ENCODE measurements at places on chromosomes 12 and 14.

- DNase-seq, result no peak
Observed at GRCh38 chr14:28783664-28784063, 17.1 kb downstream of the FOXG1 start.

DNA sequence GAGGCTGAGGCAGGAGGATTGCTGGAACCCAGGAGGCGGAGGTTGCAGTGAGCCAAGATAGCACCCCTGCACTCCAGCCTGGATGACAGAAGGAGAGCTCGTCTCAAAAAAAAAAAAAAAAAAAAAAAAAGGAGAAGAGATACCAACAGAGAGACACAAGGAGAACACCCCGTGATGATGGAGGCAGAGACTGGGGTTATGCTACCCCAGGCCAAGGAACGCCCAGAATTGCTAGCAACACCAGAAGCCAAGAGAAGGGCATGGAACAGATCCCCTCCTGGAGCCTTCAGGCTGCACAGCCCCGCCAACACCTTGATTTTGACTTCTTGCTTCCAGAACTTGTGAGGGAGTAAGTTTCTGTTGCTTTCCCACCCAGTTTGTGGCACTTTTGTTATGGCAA lies 148.0 kb upstream of the FOXN3 start:
- DNase-seq, result no peak

- no peak for DNase-seq
Observed at GRCh38 chr12:25404955-25405354, 148.1 kb downstream of the LMNTD1 start.

GRCh38 chr12:13980538-13981295 lies 685 bp downstream of the GRIN2B start:
- no peak for DNase-seq

- no peak for DNase-seq
Observed at GRCh38 chr12:1977588-1977987, 26.7 kb downstream of the DCP1B start.

GRCh38 chr12:2180737-2181082 lies 127.9 kb downstream of the CACNA1C start:
- no peak for DNase-seq

DNA sequence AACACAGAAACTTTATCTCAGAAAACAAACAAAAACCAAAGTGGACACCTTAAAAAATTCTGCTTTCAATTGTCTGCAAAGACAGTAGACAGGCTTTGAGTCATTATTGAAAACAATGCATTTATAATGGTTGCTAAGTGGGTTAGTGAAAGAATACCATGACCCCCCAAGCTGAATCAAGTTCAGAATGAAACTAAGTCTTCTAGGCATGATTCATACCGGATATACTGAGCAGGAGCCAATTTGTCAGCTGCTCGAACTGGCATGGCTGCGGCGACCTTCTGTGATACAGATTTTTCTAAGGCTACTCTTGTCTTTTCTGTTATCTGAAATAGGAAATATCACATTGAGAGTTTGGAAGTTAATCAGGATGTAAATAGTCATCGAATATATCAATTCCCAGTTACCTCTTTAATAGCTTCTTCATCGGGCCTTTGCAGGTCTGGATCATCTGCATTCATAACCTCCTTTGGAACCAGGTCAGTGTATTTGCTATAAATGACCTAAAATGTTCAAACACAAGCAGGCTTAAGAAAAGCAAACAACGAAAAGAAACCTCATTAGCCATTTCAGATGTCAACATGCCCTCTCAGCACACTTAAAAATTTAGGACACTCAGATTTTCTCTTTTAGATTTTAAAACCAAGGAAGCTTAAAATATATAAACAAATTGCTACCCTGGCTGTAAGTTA lies 22.3 kb downstream of the SNW1 start:
- DNase-seq, result no peak

- no peak for DNase-seq
Observed at GRCh38 chr12:904010-904414, 45.5 kb downstream of the RAD52 start.

GRCh38 chr12:131900397-131900796 lies 6.0 kb downstream of the ULK1 start:
- no peak for DNase-seq

DNA sequence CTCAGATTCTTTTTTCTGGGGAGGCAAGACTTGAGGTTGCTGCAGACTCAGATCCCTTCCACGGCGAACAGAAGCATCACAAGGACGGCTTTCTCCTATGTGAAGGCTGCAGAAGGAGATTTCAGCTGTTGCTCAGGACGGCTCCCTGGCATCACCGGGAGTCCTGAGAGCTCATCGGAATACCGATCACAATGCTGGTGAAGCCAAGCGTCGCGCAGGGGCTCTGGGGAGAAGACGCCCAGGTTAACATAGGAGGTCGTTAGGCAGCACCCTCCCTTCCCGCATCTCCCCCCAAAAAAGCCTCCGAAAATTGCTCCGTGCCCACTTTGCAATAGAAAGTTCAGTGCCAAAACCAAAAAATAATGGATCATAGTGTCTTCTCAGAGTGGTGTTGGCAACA lies 127.2 kb upstream of the TMEM132D start:
- no peak for DNase-seq

DNA sequence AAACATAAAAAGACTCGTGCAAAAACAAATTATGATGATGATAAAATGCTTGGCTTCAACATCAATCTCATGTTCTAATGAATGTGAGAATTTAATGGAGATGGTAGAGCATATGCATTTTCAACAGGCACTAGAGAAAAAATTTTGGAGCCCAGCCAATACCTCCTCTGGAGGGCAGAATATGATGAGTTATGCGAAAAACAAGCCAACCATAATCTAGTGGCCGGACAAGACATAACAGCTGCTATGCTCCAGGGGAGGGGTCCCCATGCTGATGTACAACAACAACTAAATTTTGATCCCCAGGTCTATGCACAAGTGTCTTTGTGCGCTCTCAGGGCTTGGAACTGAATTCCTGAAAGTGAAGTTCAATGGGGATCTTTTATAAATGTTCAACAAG lies 1197.5 kb downstream of the LRFN5 start:
- DNase-seq, result no peak

GRCh38 chr12:119338593-119339363 lies 4.2 kb downstream of the CCDC60 start:
- DNase-seq, result no peak

DNA sequence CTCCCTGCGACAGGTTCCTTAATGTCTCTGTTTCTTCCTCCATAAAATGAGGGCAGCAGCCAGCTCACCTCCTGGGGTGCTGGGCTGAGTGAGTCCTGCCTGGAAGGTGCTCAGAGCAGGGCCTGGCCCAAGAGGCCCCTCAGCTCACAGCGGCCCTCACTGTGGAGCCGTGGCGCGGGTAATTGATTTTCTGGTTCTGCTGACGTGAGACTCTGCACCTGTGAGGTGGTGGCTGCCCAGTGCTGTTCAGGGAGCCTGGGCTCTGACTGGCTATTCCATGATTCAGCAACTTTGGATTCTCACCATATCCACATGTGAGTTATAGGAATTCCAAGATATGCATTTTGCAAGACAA lies 266.6 kb downstream of the ADGRD1 start:
- no peak for DNase-seq

DNA sequence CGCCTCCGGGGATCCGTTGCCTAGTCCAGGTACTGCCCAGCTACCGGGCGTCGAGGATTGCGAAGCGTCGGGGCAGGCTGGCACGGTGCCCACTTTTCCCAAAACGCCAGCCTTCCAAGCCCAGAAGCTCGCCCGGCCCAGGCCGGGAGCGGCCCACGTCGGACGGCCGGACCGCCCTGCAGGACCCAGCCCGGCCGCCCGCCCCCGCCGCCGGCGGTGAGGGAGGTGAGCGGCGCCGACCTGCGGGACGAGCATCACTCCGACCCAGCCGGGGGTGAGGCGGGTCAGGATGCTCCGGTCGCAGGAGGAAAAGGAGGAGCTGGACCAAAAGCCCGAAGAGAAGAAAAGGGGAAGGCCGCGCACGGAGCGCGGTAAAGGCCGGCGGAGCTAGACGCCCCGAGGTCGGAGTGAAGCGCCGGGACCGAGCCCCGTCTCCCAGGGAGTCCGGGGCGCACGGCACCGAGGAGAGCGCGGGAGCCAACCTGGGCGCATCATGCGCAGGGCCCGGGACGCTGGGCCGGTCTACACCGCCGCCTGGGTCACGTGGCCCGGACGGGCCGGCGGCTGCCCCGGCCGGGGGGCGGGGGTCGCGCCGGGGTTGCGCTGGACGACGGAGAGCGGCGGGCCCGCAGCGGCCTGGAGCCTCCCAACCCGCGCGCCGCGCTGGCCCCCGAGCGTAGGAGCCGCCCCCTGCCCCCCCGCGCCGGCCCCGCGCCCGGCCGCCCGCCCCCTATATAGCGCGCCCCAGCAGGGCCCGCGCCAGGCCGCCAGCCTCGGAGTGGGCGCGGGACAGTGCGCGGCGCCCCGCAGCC lies at the start of gene AQP5:
Gene AQP5, plus strand, starts transcription at position 762 of the 812 bp plus-strand sequence. CDS start 146 bp downstream, outside the sequence.
- DNase-seq, result no peak

GRCh38 chr12:44873898-44874297 lies 2.2 kb downstream of the NELL2 start:
- DNase-seq, result no peak

DNA sequence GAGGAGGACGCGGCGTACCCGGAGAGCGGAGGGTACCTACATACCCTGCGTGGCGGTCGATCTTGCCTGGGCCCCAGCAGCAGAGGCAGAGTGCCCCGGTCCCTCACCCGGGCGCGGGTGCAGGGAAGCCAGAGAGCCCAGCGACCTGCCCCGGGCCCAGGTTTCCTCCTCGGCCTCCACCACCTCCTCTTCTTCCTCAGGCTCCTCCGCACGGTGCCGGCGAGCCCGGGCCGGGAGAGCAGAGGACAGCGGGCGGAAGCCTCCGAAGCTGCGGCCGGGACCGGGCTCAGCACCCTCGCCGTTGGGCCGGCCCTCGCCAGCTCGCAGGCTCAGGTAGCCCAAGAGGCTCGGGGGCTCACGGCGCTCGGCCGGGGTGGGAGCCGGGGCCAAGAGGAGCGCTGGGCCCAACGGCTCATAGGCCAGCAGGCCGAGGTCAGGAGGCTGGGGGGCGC lies 6.6 kb downstream of the ZNF219 start:
- DNase-seq, result no peak

- peak; percentile 13 for DNase-seq
Observed at GRCh38 chr14:89351516-89352404, 65.3 kb downstream of the FOXN3 start.

GRCh38 chr12:111160350-111161241 lies 208.3 kb downstream of the PHETA1 start:
- no peak for DNase-seq

DNA sequence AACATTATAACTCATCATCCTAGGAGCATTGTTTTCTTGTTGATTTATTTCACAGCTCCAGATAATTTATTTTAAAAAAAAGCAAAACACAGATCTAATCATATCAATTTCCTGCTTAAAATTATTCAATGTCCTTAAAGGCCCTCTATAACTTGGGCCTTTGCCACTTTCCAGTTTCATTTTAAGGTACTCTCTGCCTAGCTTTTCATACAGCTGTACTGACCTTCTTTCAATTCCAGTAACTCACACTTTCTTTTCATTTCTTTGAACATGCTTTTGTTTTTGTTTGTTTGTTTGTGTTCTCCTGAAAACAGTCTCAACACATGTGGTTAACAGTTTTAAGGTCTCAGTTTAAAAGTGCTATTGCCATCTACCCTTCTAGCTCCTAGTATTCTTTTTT lies 281.9 kb downstream of the ACSS3 start:
- no peak for DNase-seq

DNA sequence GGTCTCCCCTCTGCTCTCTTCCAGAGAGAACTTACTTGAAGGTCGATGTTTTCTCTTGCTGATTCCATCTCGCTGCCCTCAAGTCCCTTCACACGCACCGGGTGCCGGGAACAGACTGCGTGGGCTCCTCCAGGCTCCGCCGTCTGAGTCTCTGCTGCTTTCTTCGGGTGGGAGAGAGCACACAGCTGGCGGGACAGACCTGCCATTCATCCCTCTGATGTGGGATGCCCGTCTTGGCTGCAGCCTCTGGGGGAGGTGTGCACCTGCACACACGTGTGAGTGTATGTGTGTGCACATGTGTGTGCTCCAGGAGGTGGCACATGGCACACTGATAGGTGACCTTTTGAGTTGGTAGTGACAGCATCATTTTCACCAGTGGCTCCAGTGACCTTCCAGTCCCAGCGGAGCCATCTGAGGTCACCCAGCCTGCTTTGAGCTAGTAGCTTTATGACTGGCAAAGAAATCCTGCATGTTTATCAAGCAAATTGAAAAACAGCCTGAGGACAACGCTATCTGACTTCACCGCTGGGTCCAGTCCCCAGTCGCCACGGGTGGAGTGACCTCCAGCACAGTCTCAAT lies at the start of gene NINJ2:
Gene NINJ2, minus strand, starts transcription at position 153 of the 579 bp plus-strand sequence. Its CDS starts 85 bp downstream, at position 68.
- no peak for DNase-seq

- DNase-seq, result no peak
Observed at GRCh38 chr14:72745991-72746980, 147.6 kb downstream of the DPF3 start.

- no peak for DNase-seq
Observed at GRCh38 chr12:21561158-21561557, 35.1 kb downstream of the SPX start.

DNA sequence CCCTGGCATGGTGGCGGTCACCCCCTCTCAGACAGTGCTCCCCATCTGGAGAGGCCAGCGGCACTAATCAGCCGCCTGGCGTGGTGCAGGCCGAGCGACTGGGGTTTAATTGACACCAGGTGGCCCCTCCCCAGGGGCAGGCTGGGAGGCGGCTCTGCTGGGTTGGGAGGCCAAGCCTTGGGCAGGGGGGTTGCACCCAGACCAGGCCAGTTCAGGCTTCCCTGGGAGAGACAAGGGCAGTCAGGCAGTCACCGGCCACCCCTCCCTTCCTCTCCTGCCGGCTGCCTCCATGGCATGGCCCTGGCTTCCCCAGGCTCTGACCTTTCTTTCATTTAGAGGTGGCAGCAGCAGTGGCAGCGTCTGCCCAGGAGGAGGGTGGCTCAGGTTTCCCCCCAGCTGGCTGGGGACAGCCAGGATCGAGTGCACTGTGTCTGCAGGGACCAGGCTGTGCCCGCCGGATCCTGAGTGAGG lies 78.1 kb upstream of the NOS1 start:
- no peak for DNase-seq

GRCh38 chr12:101923045-101923718 lies 45.8 kb downstream of the DRAM1 start:
- no peak for DNase-seq

GRCh38 chr14:81565441-81566290 lies 32.0 kb upstream of the SEL1L start:
- no peak for DNase-seq

GRCh38 chr12:72162875-72163274 lies 109.3 kb upstream of the TRHDE start:
- DNase-seq, result no peak

Data from NCI-H2081 treated with DMSO at 0.1 percent for 48 hours (cell line).